ENCODE measurements at places on chromosomes 13 and 19. TPM values are rescaled to one million over a fixed set of nuclear protein-coding genes. Genes with fewer than 3 reads are reported as not detected.
A peak's percentile ranks its signal among the peaks of the same experiment; 100 is the strongest.

ZIK1 gene
- total RNA-seq, result 6.1 TPM

SIGLEC12 gene
- 0.43 TPM for total RNA-seq

DNA sequence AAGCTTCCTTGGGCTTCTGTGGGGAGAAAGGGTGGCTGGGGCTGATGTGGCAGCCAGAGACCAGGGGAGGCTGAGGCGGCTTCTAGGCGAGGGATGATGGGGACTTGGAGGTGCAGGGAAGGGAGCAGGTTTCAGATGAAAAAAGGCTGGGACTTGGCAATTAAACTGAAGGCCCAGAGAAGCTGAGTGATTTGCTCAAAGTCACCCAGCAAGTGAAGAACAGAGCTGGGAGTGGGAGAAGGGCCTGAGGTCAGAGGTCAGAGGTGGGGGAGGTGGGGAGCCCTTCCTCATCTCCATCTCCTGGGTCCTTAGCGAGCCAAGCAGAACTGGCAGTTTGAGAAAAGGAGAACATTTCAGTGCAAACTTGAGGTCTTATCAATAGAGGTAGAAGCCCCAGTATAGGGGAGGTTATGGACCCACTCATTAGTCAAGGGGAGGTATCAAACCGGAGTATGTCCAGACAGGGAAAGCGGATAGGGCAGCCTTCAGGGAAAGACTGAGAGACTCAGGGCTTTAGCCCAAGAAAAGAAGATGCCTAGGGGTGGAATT is 49.6 kb upstream of the NFIC start:
- no peak overlapping the region for H3K4me3 ChIP-seq
- H3K36me3 ChIP-seq, result no peaks in the 10 kb centered on the region
- DNase-seq, result no peak

DNA sequence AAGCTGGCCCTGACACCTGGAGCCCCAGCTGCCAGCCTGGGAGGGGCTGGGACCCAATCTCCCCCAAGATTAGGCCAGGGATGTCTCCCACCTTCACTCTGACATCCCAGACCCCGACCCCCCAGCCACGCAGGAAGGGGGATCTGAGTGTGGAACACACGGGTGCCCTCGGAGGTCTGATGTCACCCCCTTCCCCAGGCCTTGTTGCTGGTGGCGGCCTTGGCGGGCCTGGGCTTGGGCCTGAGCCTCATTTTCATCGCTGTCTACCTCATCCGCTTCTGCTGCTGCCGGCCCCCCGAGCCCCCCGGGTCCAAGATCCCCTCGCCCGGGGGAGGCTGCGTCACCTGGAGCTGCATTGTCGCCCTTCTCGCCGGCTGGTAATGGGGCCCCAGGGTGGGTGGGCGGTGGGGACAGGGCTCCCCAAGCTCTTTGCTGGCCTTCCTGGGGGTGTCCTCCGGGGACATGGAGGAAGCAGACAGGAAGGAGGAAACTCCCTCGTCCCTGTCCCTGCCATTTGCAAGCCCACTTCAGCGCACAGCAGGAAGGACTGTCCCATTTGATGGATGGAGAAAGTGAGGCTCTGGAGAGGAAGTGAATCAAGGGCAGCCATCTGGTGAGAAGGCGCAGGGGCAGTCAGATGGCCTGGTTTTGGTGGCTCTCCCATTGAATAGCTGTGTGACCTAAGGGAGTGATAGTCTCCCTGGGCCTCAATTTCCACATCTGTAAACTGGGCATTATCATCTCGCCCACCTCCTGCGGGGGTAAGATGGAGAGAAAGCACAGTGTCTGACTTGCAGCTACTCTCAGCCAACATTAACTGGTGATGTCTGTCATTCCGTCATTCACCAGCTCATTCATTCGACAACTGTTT is 3.9 kb downstream of the TTYH1 start:
- peaks cover 34% of the 10 kb centered on the region for H3K27me3 ChIP-seq
- no peak overlapping the region for H3K27ac ChIP-seq
- DNase-seq, result no peak
- H3K4me3 ChIP-seq, result no peak overlapping the region
- H3K36me3 ChIP-seq, result no peaks in the 10 kb centered on the region
- H3K4me1 ChIP-seq, result peaks cover 15% of the 10 kb centered on the region

GRCh38 chr19:12922959-12923358 is 3.9 kb upstream of the SYCE2 start:
- no peak overlapping the region for H3K4me3 ChIP-seq
- no peak overlapping the region for H3K27ac ChIP-seq
- H3K36me3 ChIP-seq, result peaks cover 51% of the 10 kb centered on the region
- H3K4me1 ChIP-seq, result peaks cover 13% of the 10 kb centered on the region
- H3K27me3 ChIP-seq, result no peaks in the 10 kb centered on the region

DNA sequence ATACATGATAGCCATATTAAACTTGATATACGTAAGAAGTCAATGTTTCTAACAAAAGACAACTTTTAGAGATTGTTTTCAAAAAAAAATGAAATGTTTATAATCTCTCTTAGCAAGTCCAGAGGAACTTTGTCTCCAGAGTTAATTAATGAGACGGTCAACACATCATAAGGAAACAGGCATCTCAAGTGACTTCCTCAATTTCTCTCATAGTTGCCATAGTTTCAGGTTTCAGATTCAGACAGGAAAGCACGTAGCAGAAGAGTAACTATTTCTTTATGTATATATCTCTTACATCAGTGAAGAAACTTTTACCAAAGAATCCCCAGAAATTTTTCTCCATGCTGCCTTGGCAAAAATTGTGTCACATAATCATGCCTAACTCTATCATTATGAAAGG is 159.6 kb upstream of the ATXN8OS start:
- no peaks in the 10 kb centered on the region for H3K27me3 ChIP-seq
- H3K36me3 ChIP-seq, result no peaks in the 10 kb centered on the region
- DNase-seq, result no peak
- no peaks in the 10 kb centered on the region for H3K4me1 ChIP-seq
- no peak overlapping the region for H3K27ac ChIP-seq

DNA sequence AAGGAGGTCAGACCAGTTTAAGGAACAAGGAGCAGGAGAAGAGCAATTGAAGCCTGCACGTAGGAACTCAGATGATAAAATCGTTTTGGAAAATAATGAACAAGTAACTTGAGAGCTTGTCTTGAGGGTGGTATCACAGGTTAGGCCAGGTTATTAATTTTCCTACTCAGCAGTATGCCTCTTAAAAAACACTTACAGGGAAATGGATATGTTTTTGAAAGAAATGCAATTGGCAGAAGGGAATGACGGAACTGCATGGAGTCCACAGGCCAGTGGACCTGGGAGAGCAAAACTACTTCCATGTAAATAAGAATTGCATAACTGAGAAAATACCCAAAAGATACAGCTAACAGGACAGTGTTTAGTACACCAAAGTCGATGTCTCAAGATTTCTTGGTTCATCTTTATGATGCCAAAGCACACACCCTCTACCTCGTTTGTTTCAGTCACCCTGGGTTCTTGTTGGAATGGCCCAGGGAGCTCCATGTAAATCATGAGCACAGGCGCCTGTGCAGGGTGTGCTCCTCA is 35.2 kb downstream of the MBNL2 start:
- H3K27me3 ChIP-seq, result no peaks in the 10 kb centered on the region
- H3K36me3 ChIP-seq, result peaks cover 25% of the 10 kb centered on the region
- no peak overlapping the region for H3K4me3 ChIP-seq

HCST gene
- 57.1 TPM for total RNA-seq

- peak within 1 kb of the TSS; percentile 83 for H3K27ac ChIP-seq
- H3K27me3 ChIP-seq, result peaks cover 5% of the 10 kb centered on the region
- peak; percentile 97 for DNase-seq
- peaks cover 18% of the 10 kb centered on the region for H3K4me1 ChIP-seq
Observed at GRCh38 chr19:2977001-2977745, at the start of gene TLE6. TLE6 (plus strand) TSS chr19:2977564; CDS start chr19:2978234, 670 bp downstream.
